DMS153 (cell line): ENCODE measurements at places on chromosomes 7 and 10.

DNA sequence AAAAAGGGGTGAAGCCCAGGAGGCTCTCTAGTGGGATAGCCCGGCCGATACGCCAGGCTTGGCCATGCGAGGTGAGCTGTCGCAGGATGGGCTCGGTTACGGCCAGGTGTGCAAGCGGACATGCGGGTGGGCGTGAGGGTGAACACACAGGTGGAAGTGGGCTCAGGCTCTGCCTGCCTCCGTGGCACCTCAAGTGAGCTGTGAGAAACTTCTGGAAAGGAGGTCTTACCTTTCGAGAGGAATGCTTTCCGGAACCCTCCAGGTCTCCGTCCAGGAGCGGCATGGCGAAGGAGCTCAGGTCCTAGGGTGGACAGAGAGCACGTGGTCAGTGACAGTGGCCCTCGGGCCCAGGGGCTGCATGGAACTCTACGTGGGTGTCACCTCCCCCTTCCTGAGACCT is 90.7 kb downstream of the PRKAG2 start:
- DNase-seq = no peak

DNA sequence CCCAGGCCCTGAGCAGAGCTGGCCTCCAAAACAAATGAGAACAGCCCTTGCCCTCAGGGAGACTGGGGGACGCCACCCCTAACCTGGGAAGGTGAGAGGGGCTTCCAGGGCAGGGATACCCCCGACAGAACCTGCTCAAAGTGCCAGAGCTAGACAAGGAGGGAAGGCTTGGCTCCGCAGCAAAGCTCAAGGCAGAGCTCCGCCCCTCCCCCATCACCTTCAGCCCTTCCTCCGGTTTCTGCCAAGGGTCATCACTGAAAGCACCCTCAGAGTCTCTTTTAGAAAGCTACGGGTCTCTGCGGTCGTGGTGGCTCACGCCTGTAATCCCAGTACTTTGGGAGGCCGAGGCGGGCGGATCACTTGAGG is 73.4 kb upstream of the CUX1 start:
- DNase-seq = no peak

GRCh38 chr10:7316839-7317238 is 94.0 kb downstream of the SFMBT2 start:
- DNase-seq = no peak

DNA sequence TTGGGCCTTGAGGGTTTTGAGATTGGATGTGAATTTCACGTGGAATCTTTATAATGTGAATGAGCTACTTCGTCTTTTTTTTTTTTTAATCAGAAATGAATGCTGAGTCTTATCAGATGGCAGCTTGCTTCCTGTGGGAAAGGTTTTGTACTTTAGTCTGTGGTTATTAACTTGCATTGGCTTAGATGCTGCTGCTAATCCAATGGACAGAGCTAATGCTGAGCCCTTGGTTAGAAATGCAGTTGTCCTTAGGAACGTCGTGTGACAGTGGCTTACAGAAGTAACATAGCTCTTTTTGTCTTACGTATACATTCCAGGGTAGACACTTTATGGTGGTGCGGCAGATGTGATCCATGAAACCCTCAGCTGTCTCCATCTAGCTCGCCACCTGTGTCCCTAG is 32.8 kb downstream of the ADCY1 start:
- DNase-seq = no peak

- peak; percentile 85 for DNase-seq
These were observed 667.6 kb upstream of the FOXK1 start for GRCh38 chr7:4014346-4015050.

GRCh38 chr10:46218921-46219320 is 67.9 kb upstream of the ANTXRL start:
- DNase-seq = no peak

DNA sequence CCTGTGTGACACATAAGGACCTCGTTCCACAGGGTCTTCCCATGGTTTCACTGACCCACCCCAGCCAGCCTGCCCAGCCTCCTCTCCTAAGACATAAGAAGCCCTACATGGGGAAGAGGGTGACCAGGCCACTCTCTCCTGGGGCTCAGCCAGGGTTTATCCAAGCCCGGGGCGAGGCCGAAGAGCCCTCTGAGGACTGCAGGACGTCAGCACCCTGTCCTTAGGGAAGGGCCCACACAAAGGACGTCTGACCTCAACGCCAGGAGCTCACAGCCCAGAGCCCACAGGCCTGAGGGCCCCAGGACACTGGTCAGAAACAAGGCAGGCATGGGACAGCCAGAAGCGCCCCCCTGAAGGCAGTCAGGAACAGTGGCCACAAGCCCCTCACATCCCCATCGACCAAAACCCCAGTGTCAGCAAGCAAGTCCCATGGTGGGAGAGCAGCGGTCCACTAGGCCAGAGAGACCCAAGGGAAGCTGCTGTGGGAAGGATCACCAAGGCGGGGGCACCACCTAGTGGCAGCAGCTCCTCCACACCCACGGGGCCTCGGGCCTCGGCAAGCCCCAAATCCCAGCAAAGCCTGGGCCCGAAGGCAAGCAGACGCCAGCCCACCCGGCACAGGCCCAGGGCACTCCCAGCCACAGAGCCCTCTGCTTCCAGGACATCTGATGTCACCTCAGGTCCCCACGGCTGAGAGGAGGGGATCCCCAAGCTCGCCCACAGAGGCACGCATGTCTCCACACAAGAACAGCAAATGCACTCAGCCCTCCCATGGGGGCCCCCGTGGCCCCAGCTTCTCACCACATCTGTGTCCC is 23.4 kb downstream of the MAD1L1 start:
- DNase-seq = no peak

GRCh38 chr10:44334621-44335184 is 50.2 kb downstream of the CXCL12 start:
- no peak for DNase-seq

DNA sequence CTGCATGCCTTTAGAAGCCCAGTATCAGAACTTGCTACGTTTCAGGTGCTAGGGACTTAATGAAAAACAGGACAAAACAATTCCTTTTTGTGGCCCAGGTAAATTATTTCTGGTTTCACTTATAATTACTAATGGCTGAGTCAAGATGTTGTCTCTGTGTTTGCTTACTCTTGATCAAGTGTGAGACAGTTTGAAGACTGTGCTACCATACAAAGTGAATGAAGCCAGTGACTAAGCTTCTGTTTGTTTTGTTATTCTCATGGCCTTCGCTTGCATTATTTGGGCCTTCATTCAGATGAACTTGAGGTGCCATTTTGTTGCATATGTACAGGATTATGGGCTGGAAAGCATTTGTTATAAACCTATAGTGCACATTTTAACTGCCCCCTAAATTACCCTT is 17.9 kb downstream of the SMNDC1 start:
- DNase-seq = no peak

DNA sequence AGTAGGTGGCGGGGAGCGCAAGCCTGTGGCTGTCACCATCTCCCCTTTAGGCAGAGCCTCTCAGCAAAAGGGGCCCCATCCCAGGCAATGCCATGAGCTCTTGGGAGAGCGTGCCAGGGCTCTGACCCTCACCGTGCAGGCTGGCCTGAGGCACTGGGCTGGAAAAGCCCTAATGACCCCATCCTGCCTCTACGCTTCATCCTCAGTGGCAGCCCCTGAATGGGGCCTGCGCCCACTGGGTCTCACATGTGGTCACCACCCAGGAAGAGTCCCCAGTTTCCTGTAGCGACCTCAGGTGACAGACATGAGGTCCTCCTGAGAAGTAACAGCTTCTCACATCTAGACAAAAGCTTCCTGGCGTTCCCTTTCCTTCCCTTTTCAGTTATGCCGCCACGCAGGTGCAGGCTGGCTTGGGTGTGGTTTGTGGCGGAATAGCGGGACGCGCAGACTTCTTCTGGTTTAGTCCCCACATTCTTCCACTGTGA is 59.2 kb downstream of the CLEC2L start:
- DNase-seq = no peak

DNA sequence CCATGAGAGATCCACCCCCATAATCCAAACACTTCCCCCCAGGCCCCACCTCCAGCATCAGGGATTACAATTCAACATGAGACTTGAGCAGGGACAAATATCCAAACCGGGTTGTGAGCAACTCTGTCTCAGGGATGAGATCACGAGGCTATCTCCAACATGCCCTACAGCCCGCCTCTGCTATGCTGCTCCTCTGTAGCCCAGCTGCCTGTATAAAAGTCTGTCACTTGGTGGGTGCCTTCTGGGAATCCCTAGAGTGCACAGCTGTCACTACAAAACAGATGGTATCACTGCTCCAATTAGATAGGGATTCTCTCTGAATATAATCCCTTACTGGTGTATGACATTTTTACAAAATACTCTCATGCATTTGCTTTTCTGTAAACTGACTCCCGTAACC is 114.9 kb upstream of the NANOS1 start:
- no peak for DNase-seq

- no peak for DNase-seq
These were observed 74.1 kb upstream of the GRB10 start for GRCh38 chr7:50856806-50857205.

GRCh38 chr7:30698481-30698880 is 16.2 kb upstream of the CRHR2 start:
- no peak for DNase-seq

GRCh38 chr7:106462365-106462859 is 177.6 kb upstream of the NAMPT start:
- DNase-seq = peak; percentile 51

DNA sequence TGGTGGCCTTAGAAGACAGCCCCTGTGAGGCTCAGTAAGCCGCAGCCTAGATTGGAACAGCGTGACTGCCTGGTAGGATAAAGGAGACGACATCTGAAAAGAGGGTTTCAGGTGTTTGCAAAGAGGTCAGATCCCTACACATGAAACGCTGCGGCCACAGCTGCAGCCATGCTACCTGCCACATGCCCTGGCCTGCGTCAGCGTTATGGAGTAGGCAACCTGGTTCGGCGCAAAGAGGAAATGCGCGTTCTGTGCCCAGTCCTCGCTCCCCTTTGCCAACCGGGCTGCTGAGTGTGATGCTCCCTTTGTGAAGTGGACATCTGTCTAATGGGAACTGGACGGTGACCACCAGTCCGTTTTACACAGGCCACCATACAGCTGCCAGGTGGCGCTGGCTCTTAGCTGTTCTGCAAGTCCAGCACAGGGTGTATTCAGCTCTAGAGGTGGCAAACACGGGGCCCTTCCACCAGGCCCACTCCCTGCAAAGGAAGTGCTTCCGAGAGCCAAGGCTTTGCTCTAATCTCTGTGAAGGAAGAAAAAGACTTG is 160.3 kb downstream of the CELF2 start:
- DNase-seq = no peak

GRCh38 chr10:14779001-14779651 is 4.4 kb upstream of the FAM107B start:
- DNase-seq = no peak

DNA sequence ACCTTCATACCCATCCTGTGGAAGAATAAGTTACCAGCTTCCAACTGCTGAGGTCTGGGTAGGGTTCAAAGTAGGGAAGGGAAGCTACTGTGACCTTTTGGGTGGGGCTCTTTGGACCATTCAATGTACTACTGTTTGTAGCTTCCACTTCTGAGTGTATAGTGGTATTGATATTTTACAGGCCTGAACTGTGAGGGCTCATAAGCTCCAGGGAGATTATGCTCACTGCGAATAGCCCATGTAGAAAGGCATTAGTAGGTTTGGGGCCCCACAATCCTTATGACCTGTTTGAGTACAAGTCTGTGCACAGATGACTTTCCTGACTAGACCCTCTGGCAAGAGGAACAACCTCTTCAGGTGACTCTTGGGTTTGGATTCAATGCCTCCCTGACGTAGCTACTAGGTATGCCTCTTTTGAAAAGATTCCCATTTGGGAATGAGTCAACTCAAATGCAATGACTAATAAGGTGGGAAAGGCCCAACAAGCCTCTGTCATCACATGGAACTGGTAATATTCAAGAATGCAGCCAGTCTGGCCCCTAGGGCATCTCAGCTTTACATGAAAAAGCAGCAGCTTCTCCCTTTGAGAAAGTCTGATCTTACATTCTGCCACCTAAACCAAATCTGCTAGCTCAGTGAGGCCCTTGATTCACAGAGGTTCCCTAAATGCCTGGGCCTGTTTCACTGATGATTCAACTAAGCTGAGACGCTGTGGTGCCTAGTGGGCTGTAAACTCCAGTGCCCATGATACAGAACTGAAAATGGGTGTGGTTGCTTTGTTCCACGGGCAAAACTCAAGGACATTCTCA is 79.8 kb downstream of the ABI1 start:
- no peak for DNase-seq

GRCh38 chr10:135132-135600 is at the start of gene ZMYND11:
Gene ZMYND11, plus strand, starts transcription at chr10:135455. Its CDS starts 44,558 bp downstream, at chr10:180013.
- DNase-seq = no peak

- no peak for DNase-seq
These were observed 176.8 kb upstream of the TBX20 start for GRCh38 chr7:35430547-35431153.

DNA sequence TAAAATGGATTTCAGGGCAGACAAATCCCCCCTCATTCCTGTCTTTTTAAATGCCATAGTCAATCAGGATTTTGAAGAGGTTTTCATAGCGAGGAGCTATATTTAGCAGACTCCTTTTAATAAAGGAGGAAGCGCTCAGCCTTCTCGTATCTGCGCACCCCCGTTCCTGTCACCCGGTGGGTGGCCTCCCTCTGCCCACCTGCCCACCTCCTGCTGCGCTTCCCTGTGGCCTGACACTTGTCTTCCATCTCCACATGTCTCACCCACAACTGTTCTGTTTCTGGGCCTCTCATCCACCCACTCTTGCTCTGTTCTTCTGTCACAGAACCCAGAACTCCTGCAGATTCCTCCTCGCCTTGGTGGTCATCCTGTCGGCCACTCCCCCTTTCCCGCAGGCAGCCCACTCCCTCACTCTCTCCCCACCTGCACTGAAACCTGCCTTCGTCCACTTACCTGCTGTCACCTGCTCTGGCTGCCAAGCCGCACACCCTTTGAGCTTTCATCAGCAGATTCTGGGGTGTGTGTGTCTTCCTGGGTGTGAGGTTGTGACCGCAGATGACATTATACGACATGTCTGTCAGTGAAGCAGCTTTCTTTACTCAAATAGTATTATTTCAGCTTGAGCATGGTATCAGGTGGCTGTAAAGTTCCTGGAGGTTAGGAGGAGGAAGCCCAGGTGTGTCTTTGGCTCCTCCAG is 163.5 kb upstream of the AGK start:
- DNase-seq = no peak

- no peak for DNase-seq
These were observed 5.4 kb upstream of the NUB1 start for GRCh38 chr7:151336027-151336708.

DNA sequence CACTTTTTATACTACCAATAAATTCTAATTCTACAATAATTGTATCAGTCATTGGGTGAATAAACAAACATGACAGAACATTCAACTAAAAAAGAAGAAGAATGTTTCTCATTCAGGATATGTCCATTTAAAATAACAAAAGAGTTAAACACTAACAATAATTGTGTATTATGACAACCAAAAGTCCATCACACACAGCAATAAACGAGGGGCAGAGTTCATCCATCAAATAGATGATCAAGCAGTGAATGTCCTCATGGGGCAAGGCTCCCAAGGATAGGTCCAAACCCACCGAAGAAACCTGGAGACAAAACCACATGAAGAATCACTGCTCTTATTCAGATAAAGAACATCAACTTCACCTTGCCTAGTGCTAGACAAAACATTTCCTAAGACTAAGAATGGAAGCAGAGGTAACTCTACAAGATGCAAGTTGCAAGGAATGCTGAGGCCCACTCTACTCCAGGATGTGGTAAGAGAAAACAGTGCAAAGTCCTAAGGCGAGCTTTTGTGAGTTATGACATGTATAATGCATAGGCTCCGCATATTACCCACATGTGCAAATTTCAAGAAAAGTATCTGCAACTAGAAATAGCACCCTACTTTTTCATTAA is 115.1 kb downstream of the PARD3 start:
- no peak for DNase-seq

- DNase-seq = no peak
These were observed 67.1 kb downstream of the WDFY4 start for GRCh38 chr10:48751730-48752129.
